ENCODE measurements at places on chromosomes 12 and 14.

GRCh38 chr14:36504771-36505175 lies 15.3 kb downstream of the NKX2-1 start:
- no peak for DNase-seq

DNA sequence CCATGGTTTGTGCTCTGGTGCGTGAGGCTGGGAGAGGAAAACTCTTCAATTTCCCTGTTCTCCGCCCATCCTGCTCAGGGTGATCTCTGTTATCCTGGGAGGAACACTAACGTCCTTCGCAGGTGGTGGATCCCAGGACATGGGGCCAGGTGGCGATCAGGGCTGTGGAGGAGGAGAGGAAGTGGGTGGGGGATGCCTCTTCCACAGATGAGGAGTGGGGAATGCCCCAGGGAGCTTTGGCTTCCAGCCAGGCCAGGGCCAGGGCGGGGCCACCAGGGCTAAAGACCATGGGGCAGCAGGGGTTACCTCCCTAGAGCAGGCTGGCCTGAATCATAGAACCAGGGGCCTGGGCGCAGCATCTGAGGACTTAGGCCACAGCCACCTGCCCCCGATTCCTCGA lies 3.3 kb upstream of the KRT75 start:
- DNase-seq, result no peak

DNA sequence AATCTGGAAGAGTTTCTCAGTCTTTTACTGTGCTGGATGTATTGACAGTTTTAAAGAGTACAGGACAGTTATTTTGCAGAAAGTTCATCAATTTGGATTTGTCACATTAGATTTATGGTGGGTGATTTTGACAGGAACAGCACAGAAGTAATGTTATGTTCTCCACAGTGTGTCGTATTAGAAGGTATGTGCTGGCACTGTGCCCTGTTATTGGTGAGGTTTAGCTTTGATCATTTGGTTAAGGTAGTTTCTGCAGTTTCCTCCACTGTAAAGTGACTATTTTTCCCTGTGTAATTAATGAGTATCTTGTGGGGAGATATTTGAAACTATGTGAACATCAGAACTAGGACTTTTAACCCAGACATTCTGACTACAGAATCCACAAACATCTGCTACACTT lies 308.5 kb upstream of the TBX3 start:
- DNase-seq, result no peak

- no peak for DNase-seq
Measured at GRCh38 chr14:64801046-64801445, 78.7 kb downstream of the SPTB start.

DNA sequence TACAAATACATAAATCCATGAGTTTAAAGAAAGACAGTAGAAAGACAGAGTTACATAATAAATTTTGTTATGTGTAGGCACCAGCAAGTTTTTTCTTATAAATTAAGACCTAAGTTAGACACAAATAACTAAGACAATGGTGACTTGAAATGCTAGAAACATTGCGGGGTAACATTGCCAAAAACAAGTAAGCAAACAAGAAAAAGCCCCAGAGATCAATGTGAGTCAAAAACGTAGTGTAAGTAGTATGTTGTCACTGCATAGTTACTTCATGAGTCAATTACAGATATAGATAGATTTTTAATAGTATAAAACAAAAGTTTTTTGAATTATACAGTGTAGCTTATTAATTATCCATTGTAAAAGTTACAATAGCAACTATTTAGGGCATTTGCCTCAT lies 83.4 kb downstream of the CNTN1 start:
- DNase-seq, result peak; percentile 23

GRCh38 chr12:113924341-113924740 lies 41.8 kb downstream of the RBM19 start:
- no peak for DNase-seq

DNA sequence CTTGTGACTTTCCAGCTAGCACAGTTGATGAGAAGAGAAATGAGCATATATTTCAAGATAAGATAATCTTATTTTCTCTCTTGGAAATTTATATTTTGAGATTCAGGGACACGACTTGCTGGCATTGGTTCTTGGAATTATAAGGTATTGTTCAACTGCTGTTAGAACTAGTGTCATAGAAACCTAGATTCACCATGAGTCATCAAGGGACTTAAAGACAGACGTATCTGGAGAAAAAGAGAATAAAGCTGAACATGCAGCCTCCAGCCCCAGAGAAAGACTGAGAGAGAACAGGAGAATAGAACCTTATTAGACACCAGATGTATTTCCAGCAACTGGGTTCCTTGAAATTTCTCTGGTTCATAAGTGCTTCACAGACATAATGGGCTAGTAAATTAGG lies 194.4 kb upstream of the PPFIA2 start:
- DNase-seq, result peak; percentile 31

GRCh38 chr12:72839696-72840095 lies 567.5 kb downstream of the TRHDE start:
- no peak for DNase-seq

DNA sequence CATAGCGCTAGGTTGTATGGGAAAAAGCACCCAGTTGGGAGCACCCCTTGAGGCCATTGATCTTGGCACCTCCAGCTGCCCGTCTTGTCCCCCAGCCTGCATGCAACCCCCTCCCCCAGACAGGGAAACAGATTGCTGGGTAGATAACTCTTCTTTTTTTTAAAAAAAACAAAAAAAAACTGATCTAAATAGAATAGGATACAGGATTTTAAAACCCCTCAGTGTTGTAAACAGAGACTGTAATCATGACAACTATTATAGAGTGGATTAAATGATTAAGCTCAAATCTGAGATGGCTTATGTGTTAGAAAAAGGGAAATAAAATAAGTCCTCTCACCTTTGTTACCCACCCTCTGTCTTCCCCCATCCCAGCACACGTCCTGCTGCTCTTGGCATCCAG lies 48.9 kb downstream of the MAX start:
- no peak for DNase-seq

DNA sequence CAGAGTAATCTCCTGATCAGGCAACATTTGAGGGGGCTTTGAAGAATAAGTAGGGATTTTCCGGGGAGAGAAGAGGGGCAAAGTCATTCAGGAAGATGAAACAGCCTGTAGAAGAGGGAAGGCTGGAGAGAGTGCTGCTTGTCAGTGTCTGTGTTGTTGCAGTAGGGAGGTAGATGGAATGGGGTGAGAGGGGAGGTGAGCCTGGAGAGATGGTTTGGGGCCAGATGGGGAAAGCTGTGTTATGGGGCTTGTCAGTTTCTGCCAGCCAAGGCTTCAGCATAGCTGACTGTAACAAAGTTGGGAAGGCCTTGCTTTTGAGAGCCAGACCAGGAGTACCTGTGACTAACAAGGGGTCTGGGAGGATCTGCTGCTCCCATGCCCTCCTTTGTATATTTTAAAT lies 18.0 kb downstream of the BICD1 start:
- DNase-seq, result no peak

GRCh38 chr14:95331708-95332408 lies 12.2 kb upstream of the CLMN start:
- DNase-seq, result no peak

- DNase-seq, result no peak
Measured at GRCh38 chr12:99122959-99123358, 477.9 kb downstream of the APAF1 start.

- no peak for DNase-seq
Measured at GRCh38 chr14:35298351-35298750, 6.2 kb downstream of the PSMA6 start.

DNA sequence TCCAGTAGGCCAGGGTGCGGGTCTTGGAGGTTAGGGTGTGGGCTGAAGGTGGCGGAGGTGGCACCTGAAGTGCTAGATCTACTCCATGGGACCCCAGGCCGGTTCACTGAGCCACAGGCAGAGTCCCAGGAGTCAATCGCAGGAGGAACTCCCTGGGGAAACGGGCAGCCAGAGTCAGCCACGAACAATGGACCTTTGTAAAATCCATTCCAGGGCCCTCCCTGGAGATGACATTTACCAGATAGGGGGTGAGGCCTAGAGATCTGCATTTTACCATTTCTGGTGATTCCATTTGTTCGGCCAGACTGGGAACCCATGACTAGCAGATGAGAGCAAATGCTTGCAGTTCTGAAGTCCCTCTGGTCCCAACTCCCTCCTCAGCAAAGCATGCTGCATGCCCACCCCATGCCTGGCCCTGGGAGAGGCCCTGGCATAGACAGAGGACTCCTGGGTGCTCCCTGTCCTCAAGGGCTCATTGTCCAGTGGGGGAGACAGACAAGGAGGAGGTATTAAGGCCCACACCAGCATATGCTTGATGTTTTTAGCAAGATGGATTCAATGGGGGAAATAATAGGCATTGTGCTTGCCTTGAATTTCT lies 115.5 kb downstream of the EML1 start:
- DNase-seq, result no peak

- no peak for DNase-seq
Measured at GRCh38 chr12:63440048-63440447, 228.2 kb downstream of the DPY19L2 start.

- no peak for DNase-seq
Measured at GRCh38 chr12:5643266-5643665, 211.4 kb downstream of the NTF3 start.

DNA sequence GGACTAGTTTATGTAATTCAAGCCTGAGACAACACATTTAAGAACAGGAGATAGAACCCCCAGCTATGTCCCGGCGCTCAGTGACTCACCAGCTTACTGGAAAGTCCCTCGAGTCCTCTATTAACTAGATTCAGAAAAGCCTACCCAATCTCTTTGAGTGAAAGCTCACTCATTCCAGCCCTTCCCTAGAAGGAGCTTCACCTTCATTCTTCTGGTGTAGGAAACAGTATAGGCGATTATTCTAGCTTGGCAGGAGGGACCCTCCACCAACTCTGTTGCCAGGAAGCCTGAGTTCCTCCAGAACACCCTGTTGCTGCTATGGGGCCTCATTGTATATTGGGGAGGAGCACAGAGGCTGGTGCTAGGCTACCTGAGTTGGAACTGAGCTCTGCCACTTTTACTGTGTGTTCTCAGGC lies 57.2 kb upstream of the AEBP2 start:
- peak; percentile 87 for DNase-seq

DNA sequence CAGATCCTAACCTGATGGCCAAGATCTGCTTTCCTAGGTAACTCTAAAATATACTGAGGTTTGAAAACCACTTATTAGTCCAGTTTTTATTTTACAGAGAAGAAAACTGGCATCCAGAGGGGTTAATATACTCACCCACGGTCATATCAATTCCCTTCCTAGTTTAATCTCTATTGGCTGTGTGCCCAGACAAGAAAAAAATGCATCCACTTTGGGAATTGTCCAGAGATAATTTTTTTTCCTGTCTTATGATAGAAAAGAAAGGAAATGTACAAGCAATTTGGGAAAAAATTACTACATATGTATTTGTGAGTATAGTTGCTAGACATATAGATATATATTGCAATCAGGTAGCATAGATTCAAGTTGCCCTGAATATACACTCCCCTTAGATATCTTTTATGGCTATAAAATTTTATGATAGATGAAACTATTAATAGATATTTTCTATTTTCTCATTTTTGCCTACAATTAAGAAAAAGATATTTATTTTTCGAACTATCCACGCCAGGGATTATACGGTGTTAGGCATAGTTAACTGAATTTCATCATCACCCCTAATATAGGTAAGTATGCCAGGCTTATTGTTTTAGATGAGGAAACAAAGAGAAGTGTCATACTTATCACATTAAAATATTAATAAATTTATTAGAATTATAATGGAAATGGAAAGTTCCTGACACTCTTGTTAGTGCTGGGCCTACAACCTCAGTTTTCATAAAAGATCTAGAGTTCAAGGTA lies 100.5 kb upstream of the SLC38A2 start:
- peak; percentile 68 for DNase-seq

- DNase-seq, result no peak
Measured at GRCh38 chr12:4802841-4803240, 82.6 kb downstream of the GALNT8 start.
